Panc1 (cell line): ENCODE measurements at places on chromosomes 7 and 10. TPM values are rescaled to one million over a fixed set of nuclear protein-coding genes. Genes with fewer than 3 reads are reported as not detected.

DNA sequence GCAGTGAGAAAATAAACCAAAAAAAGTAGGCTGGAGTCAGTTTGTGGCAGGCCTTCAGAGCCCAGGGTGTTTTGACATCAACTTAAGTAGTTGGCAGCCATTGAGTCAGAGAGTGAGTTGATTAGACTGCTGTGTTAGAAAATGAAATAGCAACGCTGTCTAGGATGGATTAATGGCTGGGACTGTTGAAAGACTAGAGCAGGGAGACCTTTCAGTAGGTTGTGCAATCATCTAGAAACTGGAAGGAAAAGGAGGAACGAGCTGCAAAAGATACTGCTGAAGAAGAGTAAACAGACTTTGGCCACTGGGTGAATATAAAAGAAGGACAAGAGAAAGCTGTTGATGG, 28.6 kb upstream of the TRIL start:
- no peaks in the 10 kb centered on the region for H3K4me1 ChIP-seq
- no peak overlapping the region for H3K4me3 ChIP-seq

DNA sequence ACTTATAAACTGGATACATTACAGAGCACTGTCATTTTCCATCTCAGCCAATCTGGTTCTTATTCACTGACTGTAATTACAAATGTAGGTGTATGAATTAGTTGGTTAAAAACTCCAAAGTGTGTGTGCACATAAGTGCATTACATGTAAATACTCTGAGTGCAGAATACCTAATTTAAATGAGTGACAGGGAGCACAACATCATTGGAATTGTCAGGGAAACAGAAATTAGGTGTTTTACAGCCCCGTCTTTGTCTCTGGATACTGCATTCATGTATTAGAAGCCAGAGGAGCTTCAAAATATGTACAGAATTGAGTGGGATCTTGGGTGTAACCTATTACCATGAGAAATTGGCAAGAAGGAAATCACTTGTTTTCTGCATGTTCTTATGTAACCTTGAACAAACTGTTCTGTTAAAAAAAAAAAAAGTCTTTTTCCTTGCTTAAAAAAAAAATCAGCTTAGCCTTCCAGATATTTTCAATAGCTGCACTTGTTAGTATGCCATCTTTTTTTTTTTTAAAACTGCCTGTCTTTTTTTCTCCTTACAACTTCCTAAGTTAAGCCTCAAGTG, 31.1 kb downstream of the CELF2 start:
- no peak overlapping the region for H3K27ac ChIP-seq
- H3K4me1 ChIP-seq = no peaks in the 10 kb centered on the region
- no peaks in the 10 kb centered on the region for H3K36me3 ChIP-seq
- no peak for DNase-seq
- no peak overlapping the region for H3K4me3 ChIP-seq

DNA sequence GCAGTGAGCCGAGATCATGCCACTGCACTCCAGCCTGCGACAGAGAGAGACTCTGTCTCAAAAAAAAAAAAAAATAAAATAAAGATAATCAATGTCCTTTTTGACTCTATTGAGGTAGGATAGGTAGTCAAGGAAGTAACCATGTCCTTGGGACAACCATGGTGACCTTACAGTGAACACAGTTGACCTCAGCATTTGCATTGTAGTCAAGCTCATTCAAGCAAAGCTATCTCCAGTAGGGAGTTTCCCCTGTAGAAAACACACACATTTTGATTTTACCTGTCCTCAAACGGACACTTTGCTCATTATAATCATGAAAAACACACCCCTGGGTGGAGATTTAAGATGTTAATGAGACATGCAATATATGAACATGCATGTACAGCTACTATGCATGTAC, 171.7 kb downstream of the KIF20B start:
- no peaks in the 10 kb centered on the region for H3K4me1 ChIP-seq
- no peaks in the 10 kb centered on the region for H3K36me3 ChIP-seq

DNA sequence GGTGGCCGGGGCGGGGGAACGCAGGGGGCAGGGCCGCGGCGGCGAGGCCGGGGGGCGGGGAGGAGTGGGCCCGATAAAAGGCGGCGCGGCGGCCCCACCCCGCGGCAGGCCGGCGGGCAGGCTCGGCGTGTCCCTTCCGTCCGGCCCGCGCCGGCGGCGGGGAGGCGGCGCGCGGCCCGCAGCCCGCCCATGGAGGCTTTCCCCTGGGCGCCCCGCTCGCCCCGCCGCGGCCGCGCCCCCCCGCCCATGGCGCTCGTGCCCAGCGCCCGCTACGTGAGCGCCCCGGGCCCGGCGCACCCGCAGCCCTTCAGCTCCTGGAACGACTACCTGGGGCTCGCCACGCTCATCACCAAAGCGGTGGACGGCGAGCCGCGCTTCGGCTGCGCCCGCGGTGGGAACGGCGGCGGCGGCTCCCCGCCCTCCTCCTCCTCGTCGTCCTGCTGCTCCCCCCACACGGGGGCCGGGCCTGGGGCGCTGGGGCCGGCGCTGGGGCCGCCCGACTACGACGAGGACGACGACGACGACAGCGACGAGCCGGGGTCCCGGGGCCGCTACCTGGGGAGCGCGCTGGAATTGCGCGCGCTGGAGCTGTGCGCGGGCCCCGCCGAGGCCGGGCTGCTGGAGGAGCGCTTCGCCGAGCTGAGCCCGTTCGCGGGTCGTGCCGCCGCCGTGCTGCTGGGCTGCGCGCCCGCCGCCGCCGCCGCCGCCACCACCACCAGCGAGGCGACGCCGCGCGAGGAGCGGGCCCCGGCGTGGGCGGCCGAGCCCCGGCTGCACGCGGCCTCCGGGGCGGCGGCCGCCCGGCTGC, at the start of gene NANOS1:
Gene NANOS1, plus strand, starts transcription at position 102 of the 808 bp plus-strand sequence. Its CDS starts 88 bp downstream, at position 190.
- peak within 1 kb of the TSS; percentile 60 for H3K4me3 ChIP-seq
- peaks cover 14% of the 10 kb centered on the region for H3K36me3 ChIP-seq
- H3K27ac ChIP-seq = peak within 1 kb of the TSS; percentile 80
- no peak for DNase-seq
- no peaks in the 10 kb centered on the region for H3K27me3 ChIP-seq

- H3K27me3 ChIP-seq = peaks cover 2% of the 10 kb centered on the region; the same call in 1 of the 2 replicates
- no peak overlapping the region for H3K4me3 ChIP-seq
- no peak for DNase-seq
- H3K36me3 ChIP-seq = no peaks in the 10 kb centered on the region
- no peaks in the 10 kb centered on the region for H3K4me1 ChIP-seq
These were observed 153.0 kb upstream of the RHOBTB1 start for GRCh38 chr10:61097026-61097425.

FKBP6 gene
- total RNA-seq = not detected
